Naive thymus-derived CD4-positive, alpha-beta T cell (primary cell): ENCODE measurements at places on chromosomes 2 and 18. TPM values are rescaled to one million over a fixed set of nuclear protein-coding genes. Genes with fewer than 3 reads are reported as not detected.

The ARMC9 gene
- 0.56 and 0.85 TPM in 2 replicates for total RNA-seq

DNA sequence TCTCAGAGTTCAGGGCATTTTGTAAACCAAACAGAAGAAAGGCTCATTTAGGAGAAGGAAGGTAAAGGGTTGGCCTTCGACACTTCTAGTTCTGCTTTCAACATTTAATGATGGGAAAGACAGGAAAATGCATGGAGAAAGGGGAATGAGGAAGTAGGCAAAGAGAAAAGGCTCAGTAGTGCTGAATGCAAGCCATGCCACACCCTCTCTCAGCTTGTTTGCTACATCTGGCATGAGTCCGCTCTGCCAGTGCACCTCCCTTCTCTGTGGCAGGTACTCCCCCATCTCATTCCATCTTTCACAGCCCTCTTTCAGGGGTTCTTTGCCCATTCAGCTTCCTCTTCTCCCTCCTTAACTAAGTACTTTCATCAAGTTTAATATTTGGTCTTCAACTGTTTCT is 120.9 kb upstream of the ITGB6 start:
- DNase-seq: no peak

DNA sequence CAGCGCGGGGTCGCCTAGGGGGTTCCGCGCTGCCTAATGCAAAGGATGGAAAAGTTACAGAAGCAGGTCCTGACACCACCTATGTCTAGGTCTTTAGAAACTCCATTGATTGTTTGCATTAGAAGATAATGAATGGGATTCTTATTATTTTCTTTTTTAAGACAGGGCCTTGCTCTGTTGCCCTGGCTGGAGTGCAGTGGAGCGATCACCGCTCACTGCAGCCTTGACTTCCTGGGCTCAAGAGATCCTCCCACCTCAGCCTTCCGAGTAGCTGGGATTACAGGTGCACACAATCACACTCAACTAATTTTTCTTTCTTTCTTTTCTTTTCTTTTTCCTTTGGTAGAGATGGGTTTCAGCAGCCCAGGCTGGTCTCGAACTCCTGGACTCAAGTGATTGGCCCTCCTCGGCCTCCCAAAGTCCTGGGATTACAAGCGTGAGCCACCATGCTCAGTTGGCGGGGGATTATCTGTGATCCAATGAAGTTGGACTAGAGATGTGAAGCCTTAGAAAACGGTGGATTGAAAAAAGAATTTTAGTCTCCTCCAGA is 761 bp upstream of the IDH1 start:
- no peak for DNase-seq

DNA sequence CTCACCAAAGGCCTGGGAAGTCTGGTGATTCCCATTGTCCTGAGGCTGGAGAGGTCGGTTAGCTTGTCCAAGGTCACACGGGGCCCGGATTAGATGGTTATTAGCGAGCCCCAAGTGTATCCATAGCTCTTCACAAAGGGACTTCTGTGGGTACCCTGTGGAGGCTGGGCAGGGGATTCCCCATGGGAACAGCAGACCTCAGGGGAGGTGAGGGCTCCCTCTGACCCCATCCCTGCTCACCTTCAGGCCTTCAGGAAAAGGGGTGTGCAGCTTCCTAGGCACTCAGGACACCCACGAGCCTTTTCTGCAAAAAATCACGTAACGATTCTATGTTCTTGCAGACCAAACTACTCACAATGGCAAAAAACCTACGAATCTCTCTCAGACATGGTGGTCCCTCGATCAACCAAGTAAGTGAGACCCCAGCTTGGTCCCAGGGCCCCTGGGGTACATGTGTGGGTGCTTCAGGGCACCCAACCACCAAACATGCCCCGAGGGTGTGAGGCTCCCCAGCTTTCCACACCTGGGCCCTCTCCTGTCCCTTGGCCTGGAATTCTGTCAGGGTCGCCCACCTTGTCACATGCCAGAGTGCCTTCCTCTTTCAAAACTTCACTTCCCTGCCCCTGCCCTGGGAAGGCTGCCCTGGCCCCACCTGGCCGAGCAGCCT is 40.3 kb downstream of the PDIA6 start:
- no peak for DNase-seq

GRCh38 chr2:88626171-88627054 is 851 bp downstream of the EIF2AK3 start:
- no peak for DNase-seq

The COL4A4 gene
- 0.29 TPM for total RNA-seq

DNA sequence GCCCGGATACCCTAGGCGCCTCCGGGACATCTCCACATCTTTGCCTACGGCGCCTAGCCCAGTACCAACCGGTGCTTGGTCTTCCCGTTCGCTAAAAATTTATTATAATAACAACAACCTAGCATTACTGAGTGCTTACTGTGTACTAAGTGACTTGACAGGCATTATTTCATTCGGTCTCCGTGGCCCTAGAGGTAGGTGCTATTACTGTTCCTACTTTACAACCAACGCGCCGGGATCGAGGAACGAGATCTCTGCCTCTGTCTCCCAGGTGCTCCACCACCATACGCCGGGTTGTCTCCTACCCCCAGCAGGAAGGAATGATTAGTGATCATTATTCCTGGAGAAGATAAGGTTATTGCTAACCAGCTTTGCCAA is 657 bp upstream of the BIN1 start:
- DNase-seq: no peak

GRCh38 chr2:20675701-20676352 is 8.9 kb downstream of the GDF7 start:
- no peak for DNase-seq

The STPG4 gene
- 0.24 TPM for total RNA-seq

GRCh38 chr2:202763916-202764315 is 107.7 kb downstream of the ICA1L start:
- DNase-seq: no peak

The CCDC142 gene
- total RNA-seq: 60.2 TPM

- DNase-seq: no peak
Measured at GRCh38 chr2:44935729-44936098, 5.8 kb upstream of the SIX3 start.

- no peak for DNase-seq
Measured at GRCh38 chr2:177031438-177032180, 181.0 kb upstream of the HNRNPA3 start.

DNA sequence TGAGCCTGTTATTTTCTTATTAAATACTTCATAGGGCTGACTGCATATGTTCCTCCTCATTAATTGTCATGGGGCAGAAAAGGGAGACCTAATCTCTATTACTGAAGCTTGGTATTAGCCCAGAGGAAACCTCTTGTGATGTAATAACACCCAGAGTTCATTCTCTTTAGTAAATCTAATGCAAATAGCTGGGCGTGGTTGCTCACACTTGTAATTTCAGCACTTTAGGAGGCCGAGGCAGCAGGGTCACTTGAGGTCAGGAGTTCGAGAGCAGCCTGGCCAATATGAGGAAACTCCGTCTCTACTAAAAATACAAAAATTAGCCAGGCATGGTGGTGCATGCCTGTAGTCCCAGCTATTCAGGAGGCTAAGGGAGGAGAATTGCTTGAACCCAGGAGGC is 14.7 kb downstream of the DAW1 start:
- DNase-seq: no peak

DNA sequence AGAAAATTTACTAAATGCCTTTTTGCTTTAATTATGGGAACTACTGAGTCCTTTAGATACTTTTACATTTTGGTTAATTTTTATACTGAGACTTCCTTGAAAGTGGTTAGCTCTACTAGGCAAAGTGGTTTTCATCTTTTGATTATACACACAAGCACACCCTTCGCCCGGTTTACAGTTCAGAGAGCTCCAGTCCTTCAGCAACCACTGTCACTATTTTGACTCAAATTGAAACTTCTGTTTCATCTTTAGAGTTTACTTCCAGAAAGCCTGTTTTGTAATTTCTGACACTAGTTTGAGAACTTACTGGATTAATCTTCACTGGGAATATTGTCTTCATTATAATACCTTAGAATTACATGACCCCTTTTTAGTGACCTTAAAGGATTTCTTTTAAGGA is 140.3 kb upstream of the FOSL2 start:
- DNase-seq: peak; percentile 33

The CPS1 gene
- 1.2 TPM for total RNA-seq

GRCh38 chr2:133405252-133405651 is 163.0 kb downstream of the NCKAP5 start:
- DNase-seq: no peak
